ENCODE measurements at places on chromosomes 16 and 17.
A peak's percentile ranks its signal among the peaks of the same experiment; 100 is the strongest.

GRCh38 chr17:36849871-36850348, 87.4 kb upstream of the LHX1 start:
- DNase-seq = no peak

DNA sequence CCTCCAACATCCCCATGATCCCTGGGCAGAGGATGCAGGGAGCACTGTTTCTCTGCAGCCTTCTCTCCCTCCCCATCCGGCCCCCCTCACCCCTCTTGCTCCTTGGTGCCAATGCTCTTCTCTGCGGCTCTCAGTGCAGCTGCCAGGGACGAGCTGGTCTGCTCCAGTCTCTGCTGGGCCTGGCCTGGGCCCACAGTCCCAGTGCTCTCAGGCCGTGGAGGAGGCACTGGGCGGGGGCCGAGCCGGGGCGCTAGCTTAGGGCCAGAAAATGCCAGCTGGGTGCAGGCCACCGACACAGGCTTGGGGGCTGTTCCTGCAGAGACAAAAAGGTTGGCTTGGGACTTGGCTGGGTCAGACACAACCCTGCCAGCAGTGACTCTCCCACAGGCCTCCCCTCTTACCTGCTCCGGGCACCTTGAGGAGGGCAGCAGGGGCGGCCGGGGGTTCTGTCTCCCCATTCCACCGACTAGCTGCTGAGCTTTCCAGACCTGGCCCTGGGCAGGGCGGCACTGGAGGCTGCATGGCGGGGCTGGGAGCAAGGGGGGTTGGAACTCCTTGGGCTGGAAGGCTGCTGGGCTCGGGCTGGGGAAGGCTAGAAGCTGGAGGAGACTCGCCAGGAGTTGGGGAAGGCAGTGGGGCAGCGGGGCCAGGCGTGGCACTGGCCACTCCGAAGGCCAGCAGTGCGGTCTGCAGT, 13.8 kb downstream of the CASKIN2 start:
- DNase-seq = no peak

GRCh38 chr16:1723450-1724147, 17.6 kb downstream of the MAPK8IP3 start:
- DNase-seq = no peak

GRCh38 chr16:80063031-80063712, 462.6 kb upstream of the MAF start:
- no peak for DNase-seq

- no peak for DNase-seq
Observed at GRCh38 chr17:40371261-40371929, 6.9 kb upstream of the GJD3 start.

- DNase-seq = no peak
Observed at GRCh38 chr17:42744283-42744805, 496 bp downstream of the EZH1 start.

DNA sequence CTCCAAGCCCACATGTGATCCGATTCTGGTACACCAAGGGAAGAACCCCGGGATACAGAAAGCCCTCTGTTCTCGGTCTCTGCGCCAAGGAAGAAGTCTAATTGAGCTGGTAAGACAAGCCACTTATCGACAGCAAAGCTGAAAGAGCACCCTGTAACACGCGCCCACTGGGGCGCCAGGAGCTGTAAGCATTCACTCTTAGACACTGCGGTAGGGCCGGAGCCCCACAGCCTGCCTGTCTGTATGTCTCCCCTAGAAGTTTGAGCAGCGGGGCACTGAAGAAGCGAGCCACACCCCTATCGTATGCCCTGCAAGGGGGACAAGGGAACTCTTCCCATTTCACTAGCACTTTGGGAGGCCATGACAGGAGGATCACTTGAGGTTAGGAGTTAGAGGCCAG, 27.0 kb upstream of the MEIOC start:
- DNase-seq = no peak

- DNase-seq = no peak
Observed at GRCh38 chr17:48760411-48760810, 31.9 kb upstream of the HOXB13 start.

- DNase-seq = no peak
Observed at GRCh38 chr17:34565713-34566112, 13.7 kb upstream of the TMEM132E start.

GRCh38 chr16:75580-76501, 2.2 kb upstream of the MPG start:
- no peak for DNase-seq

- no peak for DNase-seq
Observed at GRCh38 chr17:71926746-71927398, 193.9 kb upstream of the SOX9 start.

DNA sequence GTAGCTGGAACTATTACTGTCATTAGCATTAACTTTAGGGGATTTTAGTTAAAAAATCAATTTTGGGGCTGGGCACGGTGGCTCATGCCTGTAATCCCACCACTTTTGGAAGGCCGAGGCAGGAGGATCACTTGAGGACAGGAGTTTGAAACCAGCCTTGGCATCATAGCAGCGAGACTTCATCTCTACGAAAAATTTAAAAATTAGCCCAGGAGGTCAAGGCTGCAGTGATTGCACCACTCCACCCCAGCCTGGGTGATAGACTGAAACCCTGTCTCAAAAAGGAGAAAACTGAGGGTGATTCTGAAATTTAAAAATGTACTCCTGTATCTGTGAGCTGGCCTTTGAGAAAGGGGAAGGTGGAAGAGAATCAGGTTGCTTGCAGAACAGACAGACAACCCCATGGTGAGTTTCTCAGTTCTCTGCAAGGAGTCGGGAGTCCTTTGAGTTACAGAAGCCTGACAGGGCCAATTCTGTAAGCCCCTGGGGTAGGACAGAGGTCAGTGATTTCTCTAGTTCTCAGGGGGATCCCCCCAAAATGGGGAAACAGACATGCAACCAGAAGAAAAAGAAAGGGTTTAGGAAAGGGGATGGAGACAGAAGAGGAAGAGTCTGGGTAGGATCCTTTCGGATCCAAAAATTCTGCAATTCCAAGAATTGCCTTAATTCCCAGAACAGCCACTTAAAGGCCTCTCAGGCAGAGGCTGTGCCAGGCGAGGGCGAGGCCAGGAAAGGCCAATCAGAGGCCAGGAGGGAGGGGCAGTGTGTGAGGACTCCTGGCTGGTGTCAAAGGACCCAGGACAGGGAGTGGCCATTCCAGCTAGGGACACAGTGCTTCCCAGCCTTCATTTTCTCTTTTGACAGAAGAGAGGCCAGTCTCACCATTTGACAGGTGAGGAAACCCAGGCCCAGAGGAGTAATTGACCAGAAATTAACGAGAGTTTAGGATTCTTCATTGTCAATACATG, 6.7 kb downstream of the NUPR1 start:
- DNase-seq = peak; percentile 35

DNA sequence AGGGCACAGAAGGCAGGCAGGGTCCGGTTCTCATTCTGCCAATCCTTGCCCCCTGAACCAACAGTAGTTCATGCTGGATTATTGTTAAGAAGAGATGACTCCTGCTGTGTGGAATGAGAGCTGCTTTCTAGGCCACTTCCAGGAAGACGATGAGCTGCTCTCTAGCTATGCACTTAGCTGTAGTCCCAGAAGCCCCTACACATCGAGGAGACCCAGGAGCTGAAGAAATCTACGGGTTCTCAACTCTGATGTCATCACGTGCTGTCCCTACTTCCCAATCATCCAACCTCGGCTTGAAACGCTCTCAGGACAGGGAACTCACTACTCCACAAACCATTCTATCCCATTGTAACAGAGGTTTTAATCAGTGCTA, 29.0 kb upstream of the EMP2 start:
- no peak for DNase-seq

GRCh38 chr17:38741921-38742410, 6.2 kb downstream of the PCGF2 start:
- no peak for DNase-seq

DNA sequence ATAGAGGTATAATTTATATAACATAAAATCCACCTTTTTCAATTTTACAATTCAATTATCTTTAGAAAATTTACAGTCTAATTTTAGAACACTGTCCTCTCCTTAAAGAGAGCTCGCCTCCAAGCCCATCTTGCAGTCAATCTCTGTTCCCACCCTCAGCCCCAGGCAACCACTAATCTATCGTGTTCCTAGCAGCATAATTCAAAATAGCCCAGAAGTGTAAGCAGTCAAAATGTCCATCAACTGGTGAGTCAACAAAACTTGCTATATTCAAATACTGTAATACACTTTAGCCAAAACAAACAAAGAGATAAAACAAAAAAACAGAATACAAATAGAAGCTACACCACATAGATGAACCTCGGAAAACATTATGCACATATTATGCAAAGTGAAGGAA, 1006.8 kb upstream of the EEF2KMT start:
- DNase-seq = no peak

GRCh38 chr16:80752541-80752940, 51.9 kb downstream of the CDYL2 start:
- DNase-seq = no peak

- DNase-seq = no peak
Observed at GRCh38 chr17:34403006-34403405, 40.0 kb upstream of the CCL1 start.
